ENCODE measurements at places on chromosomes 7 and 10.

DNA sequence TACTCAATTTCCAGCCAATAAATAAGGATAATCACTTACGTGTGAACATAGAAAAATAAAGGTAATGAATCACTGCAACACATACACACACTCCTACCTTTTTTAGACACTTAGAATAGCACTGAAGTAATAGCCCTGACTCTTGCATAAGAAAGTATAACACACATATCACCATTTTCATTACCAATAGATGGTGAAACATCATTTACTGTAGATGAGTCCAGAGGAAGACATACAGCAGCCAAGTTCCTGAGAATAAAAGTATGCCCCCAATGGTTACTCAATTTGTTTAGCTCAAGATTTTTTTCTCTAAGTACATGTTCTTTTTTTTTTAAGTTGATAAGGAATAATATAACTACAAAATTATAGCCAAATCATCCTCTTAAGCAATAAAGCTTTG is 316.3 kb downstream of the PARD3 start:
- ATAC-seq: no peak

GRCh38 chr7:110759069-110759468 is 331.9 kb upstream of the LRRN3 start:
- no peak for ATAC-seq

DNA sequence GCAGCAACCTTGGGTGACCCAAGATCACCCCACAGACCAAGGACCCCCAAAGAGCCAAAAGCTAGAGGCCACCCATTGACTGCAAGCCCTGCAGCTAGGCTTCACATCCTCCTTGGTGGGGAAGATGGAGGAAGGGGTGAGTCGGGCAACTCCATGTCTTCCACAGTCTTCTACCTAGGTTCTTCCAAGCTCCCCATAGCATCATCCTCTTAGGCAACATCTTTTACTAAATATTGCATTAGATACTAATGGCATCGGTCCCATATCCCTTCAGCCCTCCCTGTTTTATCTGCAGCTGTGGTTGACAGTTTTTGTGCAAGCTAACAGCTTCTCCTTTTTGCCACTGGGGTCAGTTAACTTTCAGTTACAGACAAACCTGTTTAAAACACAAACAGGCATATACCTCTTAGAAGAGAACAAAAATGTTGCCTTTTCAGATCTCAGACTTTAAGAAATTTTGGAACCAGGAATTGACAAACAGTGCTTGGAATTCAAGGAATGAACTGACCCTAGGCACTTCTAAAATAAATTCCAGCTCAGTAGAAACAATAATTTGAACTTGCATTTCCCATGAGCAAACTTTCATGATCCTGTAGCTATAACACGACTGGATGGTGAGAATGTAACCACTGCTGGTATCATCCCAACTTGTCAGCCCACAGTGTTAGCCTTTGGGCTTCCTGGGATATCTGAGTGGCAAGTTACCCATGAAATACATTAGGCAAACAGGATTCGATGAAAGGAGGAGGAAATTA is 33.9 kb upstream of the MSMB start:
- no peak for ATAC-seq

- ATAC-seq: no peak
Observed at GRCh38 chr10:95694665-95695064, 938 bp upstream of the TCTN3 start.

GRCh38 chr7:70657989-70658632 is 473.8 kb upstream of the GALNT17 start:
- no peak for ATAC-seq

- no peak for ATAC-seq
Observed at GRCh38 chr10:9175200-9175599, 1120.7 kb downstream of the GATA3 start.

GRCh38 chr10:112289373-112290053 is 6.3 kb downstream of the TECTB start:
- no peak for ATAC-seq

DNA sequence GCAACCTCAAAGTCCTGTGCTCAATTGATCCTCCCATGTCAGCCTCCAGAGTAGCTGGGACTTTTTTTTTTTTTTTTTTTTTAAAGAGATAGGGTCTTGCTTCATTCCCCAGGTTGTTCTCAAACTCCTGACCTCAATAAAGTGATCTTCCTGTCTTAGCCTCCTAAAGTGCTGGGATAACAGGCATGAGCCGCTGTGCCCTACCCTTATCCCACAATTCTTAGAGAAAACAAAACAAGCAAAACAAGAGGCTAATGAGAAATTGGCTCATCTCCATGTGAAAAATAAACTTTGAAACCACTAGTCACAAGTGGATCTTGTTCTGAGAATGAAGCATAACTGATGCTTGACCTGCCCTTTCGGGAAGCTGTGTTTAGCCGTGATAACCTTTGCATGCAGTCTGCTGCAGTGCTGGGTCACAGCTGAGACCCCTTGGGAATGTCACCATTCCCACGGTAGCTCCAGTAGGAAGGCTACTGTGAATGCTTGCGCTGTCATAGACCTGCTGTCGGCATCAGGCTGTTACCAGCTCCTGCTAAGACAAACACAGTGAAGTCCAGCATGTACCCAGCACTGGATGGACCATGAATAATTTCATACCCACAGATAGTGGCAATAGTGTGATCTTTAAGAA is 290.7 kb upstream of the KIAA1217 start:
- peak; percentile 52 for ATAC-seq

DNA sequence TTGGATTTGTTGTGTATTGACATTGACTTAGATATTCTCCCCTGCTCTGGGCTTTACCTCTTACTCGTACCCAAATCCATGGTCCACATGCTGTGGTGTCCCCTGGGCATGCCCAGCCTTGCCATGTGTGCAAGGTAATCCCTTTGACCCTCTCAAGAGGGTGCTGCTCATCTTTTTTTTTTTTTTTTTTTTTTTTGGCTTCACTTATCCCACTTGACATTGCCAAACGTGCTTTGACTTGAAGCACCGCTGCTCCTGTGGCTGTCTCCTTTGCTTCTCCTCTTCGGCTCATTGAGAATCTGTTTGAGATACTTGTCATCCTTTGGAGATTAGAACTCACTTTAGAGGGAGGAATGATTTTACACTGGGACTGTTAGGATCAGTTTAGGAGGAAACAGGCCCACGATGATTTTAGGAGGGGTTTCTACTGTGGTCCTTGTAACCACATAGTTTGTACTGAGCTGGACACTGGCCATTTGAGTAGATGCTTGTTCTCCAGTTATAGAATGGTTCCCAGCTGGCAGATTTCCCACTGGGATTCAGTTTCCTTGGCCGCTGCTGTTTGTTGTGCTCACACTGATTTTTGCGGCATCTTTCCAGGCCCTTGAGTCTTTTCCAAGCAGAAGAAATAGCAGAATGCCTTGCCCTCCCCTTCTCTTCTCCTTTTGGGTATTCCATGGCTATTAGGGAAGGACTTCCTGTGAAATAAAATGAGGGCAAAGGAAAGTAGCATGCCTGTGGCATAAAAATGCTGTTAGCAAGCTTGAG is 184.8 kb downstream of the AUTS2 start:
- peak; percentile 59 for ATAC-seq

DNA sequence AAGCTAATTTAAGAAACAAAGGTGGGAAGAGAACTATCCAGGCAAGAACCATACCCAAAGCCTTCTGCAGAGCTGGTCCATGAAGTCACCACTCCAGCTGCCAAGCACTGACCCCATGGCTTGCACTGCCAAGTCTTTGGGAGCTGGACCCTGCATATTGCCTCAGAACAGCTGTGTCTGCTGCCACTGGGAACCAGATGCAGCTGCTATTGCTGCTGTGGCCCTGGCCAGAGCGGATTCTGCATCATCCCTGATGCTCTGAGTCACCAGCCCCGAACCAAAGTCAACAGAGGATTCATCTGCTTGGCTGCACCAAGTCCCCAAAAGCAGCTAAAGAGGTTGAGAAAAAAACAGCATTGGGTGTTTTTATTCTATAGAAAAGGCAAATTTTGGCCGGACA is 39.2 kb upstream of the GSAP start:
- peak; percentile 73 for ATAC-seq

- ATAC-seq: no peak
Observed at GRCh38 chr10:126584836-126585235, 85.7 kb downstream of the C10orf90 start.

GRCh38 chr7:41809940-41810576 is 107.2 kb upstream of the INHBA start:
- ATAC-seq: no peak

GRCh38 chr10:129097776-129098330 is 369.2 kb upstream of the MGMT start:
- ATAC-seq: no peak

DNA sequence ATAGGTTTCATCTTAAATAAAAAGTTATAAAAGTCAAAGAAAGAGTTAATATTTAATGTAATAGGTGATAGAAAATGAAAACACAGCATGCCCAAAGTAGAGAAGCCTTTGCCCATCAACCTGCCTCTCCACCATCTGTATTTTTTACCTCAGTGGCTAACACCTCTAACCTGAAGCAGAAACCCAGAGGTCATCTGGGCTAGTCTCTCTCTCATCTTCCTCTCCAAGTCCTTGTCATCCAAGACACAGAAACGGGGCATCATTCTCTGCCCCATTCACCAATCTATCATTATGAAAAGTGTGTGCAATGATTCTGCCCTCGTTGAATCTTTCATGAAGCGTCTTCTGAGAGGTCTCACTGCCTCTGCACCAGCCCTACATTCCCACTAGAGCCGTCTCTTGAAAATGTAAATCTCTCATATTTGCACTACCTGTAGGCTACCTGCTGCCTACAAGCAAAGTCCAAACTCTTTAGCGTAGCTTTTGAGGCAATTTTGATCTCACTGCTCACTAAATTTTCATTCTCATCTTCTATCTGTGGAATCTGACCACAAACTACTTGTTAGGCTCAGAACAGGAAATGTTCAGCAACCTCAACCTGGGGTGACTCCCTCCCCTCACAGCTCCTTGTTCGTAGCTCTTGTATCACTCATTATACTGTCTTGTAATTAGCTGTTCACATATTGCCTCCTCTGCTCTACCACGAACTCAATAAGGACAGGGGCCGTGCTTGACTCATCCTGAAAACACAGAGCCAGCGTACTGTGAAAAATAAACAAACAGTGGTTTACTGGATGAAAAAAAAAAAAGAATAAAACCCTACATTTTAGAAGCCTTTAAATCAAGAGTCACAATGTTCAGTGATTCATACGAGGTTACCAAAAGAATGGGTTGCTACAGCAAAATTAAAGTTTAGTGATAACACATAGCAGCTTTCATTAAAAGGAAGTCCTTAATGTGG is 83.1 kb downstream of the CTNNA3 start:
- ATAC-seq: no peak

DNA sequence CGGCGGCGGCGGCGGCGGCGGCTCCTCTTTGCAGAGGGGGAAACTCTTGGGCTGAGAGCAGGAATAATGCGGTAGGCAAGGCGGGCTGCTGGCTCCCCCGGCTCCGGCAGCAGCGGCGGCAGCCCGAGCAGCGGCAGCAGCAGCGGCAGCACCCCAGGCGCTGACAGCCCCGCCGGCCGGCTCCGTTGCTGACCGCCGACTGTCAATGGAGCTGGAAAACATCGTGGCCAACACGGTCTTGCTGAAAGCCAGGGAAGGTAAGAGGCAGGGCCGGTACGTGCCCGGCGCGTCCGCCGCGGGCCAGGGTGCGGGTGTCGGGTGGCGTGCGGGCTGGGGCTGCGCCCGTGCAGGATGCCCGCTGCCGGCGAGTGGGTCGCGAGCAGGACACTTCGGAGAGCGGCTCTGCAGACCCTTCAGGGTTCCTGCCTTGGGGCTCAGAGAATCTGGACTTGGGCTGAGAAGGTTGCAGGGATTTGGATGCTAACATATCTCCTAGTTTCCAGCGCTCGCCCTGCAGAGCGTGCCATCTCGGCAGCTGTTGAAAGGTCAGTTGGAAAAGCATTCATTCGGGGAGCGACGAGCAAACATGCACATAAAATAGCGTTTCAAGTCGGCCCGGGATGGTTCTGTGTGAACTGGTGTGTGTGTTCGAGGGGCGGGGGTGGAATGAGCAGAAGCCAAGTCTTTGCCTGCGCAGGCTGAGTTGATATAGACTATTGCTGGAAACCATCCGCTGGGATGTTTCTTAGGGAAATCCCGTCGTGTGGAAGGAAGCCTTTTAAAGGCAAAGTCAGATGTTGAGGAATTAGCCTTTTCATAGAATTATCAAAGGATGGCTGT is 562 bp downstream of the GRK5 start:
- ATAC-seq: peak; percentile 5

GRCh38 chr7:139560678-139561077 is 37.2 kb downstream of the CLEC2L start:
- ATAC-seq: no peak

- ATAC-seq: no peak
Observed at GRCh38 chr7:83394776-83395175, 232.1 kb upstream of the PCLO start.

DNA sequence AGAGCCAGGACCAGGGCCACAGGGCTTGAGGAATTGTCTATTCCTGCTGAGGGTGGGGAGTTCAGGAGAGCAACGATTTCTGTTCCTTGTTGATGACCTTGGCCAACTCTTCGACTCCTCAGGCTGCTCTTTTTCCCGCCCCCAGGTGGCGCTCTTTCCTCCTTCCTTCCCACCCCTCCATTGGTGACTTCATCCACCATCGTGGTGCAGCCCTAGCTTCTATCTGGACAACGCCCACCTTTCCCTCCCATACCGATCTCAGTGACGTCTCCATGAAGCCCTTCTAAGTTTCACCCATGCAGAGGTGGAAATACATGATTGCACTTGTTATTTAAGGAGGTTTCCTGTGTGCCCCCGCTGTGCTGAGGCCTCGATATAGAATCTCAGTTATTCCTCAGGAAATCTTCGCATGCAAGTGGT is 22.1 kb upstream of the CARD11 start:
- ATAC-seq: no peak

- ATAC-seq: peak; percentile 27
Observed at GRCh38 chr10:78433076-78433595, 399.5 kb downstream of the RPS24 start.

DNA sequence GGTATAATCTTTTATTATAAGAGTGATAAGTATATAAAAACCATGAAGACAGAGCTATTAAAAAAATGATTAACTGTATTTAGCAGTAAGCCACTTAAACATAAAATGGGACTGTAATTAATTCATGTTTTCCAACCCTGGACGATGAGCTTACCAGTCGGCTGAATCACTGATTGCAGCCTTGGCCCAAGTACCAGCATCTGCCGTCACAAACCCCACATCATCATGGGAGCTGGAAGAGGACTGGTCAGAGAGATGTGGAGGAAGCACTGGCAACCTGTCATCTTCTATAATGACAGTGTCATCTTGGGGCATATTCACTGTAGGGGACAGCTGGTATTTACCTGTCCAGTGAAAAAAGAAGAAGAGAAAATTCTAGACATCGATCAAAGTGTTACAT is 473.6 kb downstream of the PARD3 start:
- no peak for ATAC-seq

Data from gastroesophageal sphincter (tissue), 4 donors.